ENCODE measurements at places on chromosomes 7 and 10.
A peak's percentile ranks its signal among the peaks of the same experiment; 100 is the strongest.

DNA sequence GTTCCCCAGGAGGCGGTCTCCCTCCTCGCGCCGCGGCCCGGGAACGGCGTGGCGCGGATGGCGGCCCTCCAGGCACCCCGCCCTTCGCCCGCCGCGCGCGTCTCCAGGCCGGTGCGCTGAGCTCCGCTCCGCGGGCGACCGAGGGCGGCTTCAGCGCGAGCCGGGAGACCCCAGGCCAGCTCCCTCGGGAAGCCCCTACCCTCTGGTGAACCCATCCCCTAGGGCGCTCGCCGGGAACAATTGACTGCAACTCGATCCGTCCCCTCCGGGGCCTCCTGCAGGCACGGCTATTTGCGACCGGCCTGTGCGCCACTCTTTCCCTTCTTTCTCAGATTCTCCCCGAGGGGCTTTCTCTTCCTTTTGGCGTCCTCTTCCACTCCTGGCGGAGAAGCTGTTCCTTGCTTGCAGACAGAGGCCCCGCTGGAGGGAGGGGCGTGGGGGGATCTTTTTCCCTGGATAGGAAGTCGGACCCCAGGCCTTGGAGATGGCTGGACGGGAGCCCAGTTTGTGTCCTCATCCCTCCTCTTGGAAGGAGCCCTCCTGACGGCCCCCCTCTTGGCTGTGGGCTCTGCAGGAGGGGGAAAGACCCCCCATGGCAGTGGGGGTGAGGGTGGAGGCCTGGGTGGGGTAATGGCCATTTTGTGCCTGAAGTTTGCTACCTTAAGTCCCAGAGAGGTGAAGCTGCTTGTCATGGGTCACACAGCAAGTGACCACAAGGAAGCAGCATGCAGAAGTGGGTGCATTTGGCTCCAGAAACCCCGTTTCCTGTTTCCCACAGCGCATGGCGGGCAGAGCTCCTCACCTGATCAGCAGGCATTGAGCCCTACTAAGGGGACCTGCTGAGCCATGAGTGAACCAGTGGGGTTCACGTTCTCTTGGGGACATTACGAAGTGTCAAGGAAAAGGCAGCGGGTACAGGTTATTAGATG lies 171.2 kb upstream of the TNRC18 start:
- peak overlapping the region; percentile 91 for H3K4me3 ChIP-seq
- no peaks in the 10 kb centered on the region for H3K27me3 ChIP-seq
- peaks cover 45% of the 10 kb centered on the region for H3K4me1 ChIP-seq
- H3K36me3 ChIP-seq = peaks cover 7% of the 10 kb centered on the region
- no peak for DNase-seq

DNA sequence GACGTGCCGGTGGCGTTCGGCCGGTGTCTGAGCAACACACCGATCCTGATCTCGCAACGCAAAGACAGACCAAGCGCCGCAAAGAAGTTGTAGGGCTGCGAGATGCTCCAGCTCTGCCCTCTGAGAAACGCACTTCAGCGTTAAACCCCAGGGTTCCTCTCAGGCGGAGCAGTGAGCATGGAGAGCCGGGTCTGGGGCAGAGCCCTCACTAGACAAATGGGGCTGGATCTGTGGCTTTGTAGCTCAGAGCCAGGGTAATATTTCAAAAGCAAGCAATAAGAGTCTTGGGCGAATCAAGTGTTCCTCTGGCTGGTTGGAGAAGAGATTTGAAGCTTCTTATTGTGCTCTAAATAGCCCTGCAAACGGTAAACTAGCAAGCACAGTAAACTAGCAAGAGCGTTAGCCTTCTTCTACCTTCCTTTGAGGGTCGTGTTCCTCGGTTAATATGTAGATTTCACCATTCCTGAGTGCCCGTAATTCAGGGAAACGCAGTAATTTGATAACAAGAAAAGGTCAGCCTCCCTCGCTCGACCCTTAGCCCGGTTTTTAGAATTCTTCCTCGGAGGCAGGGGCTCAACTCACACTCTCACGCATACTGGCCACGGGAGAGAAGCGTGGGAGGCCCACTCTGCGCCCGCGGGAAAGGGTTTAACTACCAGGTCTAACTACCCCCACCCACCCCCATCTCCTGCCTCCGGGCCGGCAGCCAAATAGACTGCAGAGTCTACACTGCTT lies 6.7 kb downstream of the SKAP2 start:
- H3K27ac ChIP-seq = peak overlapping the region; percentile 84
- no peaks in the 10 kb centered on the region for H3K36me3 ChIP-seq
- no peaks in the 10 kb centered on the region for H3K27me3 ChIP-seq
- H3K4me3 ChIP-seq = peak overlapping the region; percentile 28

GRCh38 chr7:39172137-39172536 lies 194.4 kb downstream of the POU6F2 start:
- H3K27ac ChIP-seq = no peak overlapping the region
- H3K4me1 ChIP-seq = no peaks in the 10 kb centered on the region
- no peak for DNase-seq
- no peak overlapping the region for H3K4me3 ChIP-seq

DNA sequence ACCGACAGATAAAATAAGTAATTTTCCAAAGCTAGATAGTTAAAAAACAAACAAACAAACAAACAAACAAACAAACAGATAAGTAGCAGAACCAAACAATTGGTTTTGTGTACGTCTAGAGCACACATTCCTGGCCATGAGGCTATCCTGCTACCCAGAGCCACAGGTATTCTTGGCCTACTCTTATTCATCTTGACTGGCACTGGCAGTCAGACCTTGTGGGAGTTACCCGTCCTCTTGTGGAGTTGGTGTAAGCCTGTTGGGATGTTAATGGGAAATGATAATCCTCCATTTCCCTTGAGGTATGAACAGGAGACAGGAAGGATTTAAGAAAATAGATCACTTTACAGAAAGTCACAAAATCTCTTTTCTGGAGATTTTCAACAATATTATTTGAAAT lies 142.4 kb upstream of the MEOX2 start:
- H3K36me3 ChIP-seq = no peaks in the 10 kb centered on the region
- H3K27ac ChIP-seq = no peak overlapping the region
- no peaks in the 10 kb centered on the region for H3K27me3 ChIP-seq
- H3K4me1 ChIP-seq = no peaks in the 10 kb centered on the region
- H3K4me3 ChIP-seq = no peak overlapping the region

DNA sequence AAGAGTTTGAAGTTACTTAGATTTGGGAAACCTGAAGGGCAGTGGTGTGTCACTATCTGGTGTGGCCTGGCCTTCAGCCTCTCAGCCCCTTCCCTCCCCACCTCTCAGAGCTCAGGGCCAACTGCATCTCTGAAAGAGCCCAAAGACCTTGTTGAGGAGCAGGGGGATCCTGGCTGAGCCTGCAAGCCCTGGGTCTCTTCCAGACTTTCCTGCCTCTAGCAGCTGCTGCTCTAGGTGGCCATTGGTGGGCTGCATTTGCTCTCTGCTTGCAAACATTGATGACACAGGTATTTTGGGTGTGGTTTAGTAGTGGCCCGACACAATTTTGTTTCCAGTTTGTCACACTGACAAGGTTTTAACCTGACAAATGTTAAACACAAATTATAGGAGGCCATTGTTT lies 3.1 kb upstream of the UPP1 start:
- peaks cover 11% of the 10 kb centered on the region for H3K36me3 ChIP-seq
- DNase-seq = no peak
- peak overlapping the region; percentile 97 for H3K27ac ChIP-seq
- no peaks in the 10 kb centered on the region for H3K27me3 ChIP-seq

- DNase-seq = no peak
- no peak overlapping the region for H3K4me3 ChIP-seq
- no peak overlapping the region for H3K27ac ChIP-seq
- no peaks in the 10 kb centered on the region for H3K27me3 ChIP-seq
- H3K4me1 ChIP-seq = no peaks in the 10 kb centered on the region
Measured at GRCh38 chr7:139643951-139644585, 120.6 kb downstream of the CLEC2L start.

DNA sequence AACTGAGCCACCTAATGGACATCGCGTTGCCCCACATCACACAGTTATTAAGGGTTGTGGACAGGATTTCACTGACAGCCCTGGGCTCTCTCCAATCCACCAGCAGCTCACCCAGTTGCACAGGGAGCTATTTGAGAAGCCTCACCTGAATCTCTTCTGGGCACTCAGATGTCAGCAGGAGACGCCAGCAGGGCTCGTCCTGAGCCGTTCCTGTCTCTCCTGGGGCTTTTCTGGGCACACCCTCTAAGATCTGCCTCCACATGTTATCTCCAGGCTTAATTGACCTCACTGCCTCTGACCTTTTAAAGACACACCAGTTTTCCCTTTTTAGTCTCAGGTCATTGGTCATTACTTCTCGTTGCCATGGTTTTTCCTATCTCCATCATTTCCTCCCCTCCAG lies 63.0 kb downstream of the GRID1 start:
- H3K27me3 ChIP-seq = no peaks in the 10 kb centered on the region
- H3K4me3 ChIP-seq = no peak overlapping the region
- H3K27ac ChIP-seq = no peak overlapping the region
- no peaks in the 10 kb centered on the region for H3K4me1 ChIP-seq
- no peaks in the 10 kb centered on the region for H3K36me3 ChIP-seq

- no peaks in the 10 kb centered on the region for H3K36me3 ChIP-seq
- H3K27me3 ChIP-seq = no peaks in the 10 kb centered on the region
- no peak overlapping the region for H3K27ac ChIP-seq
- H3K4me3 ChIP-seq = no peak overlapping the region
Measured at GRCh38 chr10:10961072-10961471, 56.6 kb upstream of the CELF2 start.
